ENCODE measurements at places on chromosomes 16 and 17. TPM values are rescaled to one million over a fixed set of nuclear protein-coding genes. Genes with fewer than 3 reads are reported as not detected.

Gene NPIPB4
- 34.1 TPM for total RNA-seq

Gene PRR35
- not detected for total RNA-seq

Gene KRT34
- 26.4 TPM for total RNA-seq

Gene SLFN12L
- 0.05 TPM for total RNA-seq

Gene PRR15L
- total RNA-seq: 6.9 TPM

Gene CD7
- not detected for total RNA-seq

Gene ADGRG3
- total RNA-seq: not detected

Gene NDE1
- 23.4 TPM for total RNA-seq

Gene KRTAP3-1
- not detected for total RNA-seq

Gene PDILT
- not detected for total RNA-seq

Gene GLIS2
- total RNA-seq: 13.5 TPM

Gene ANKRD40CL
- not detected for total RNA-seq

Gene CA7
- not detected for total RNA-seq

Gene ACAP1
- 0.20 TPM for total RNA-seq

Gene CPHXL2
- total RNA-seq: not detected

Gene KIF18B
- 0.15 TPM for total RNA-seq

Gene CEP295NL
- total RNA-seq: 0.69 TPM

Gene VMO1
- total RNA-seq: not detected

Gene ADAD2
- 0.35 TPM for total RNA-seq

DNA sequence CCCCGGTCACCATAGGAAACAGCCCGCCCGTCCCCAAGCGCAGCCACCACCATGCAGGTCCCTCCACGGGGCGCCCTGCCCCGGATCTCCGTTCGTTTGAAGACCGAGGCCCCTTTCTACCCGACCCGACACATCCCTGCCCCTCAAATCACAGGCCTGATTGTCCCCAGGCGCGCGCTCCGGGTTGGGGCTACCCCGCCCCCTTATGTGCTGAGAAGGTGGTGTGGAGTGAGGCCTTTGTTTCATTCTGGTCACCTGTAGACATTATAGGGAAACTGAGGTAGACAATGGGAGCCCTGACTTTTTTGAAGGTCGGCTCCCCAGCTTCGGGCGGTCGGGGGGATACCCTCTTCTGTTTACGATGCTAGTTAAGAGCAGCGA lies 763 bp upstream of the ACTG1 start:
- no peak for DNase-seq

DNA sequence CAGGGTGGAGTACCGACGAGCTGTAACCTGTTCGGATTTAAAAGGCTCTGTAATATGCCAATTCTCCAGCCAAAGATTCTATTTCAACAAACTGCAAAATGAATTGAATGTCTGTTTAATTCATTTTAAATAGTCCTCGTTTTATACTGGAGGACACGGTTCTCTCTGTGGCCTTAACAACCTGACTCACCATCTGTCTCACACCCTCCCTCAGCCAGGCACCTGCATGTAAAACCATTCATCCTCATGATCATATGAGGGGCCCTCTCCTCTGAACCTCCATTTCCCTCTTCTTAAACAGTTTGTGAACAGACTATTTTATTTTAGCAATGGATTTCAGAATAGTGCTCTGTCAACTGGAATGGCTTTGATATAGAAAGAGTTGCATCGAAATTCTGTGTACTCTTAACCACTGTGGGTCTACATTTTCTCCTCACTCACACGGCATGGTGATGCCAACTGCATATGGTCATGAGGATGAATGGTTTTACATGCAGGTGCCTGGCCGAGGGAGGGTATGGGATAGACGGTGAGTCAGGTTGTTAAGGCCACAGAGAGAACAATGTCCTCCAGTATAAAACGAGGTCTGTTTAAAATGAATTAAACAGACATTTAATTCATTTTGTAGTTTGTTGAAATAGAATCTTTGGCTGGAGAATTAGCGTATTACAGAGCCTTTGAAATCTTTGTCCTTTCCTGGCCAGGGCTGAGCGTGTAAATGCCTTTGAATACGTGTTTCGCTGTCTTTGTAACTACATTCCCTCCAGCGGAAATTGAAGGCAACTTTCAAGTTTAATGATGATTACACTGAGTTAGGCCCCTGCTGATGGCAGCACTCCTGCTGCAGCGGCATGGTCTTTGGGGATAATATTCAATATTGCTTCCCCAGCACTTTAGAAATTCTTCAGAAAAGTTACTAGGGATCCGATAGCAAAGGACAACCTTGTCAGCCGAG lies 329.6 kb downstream of the SNX29 start:
- DNase-seq: no peak

- no peak for DNase-seq
These were observed 267.2 kb downstream of the TMEM114 start for GRCh38 chr16:8323153-8323552.

GRCh38 chr17:81062014-81062780 lies 27.2 kb downstream of the BAIAP2 start:
- no peak for DNase-seq

GRCh38 chr17:50935221-50935995 lies 69.3 kb upstream of the TOB1 start:
- peak; percentile 87 for DNase-seq

GRCh38 chr17:40598619-40599467 lies 33.6 kb upstream of the CCR7 start:
- DNase-seq: no peak

DNA sequence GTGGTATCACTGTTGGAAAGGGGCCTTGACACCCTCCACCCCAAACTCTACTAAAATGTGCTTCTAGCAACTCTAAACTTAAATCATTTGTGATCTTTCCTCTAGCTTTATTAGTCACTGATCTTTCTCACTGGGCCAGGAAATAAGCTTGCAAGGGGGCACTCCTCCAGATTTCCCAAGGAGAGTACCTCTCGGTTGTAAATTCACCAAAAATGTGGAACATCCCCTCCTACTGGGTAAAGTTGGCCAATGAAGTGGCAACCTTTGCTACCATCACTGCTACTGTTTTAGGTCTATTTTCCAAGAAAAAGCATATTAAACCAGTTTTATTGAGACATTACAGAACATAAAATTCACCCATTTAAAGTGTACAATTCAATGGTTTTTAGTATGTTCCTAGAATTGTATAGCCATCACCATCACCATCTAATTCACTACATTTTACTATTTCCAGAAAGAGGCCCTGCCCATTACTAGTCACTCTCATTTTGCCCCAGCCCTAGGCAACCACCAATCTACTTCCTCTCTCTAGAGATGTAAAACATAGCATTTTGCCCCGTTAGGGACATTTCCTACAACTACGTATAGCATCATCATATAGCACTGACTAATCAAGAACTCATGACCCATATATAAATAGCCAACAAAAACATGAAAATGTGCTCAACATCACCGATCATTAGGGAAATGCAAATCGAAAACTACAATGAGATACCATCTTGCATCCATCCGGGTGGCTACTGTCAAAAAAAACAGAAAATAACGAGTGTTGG lies 44.6 kb upstream of the ADCY9 start:
- DNase-seq: peak; percentile 9

DNA sequence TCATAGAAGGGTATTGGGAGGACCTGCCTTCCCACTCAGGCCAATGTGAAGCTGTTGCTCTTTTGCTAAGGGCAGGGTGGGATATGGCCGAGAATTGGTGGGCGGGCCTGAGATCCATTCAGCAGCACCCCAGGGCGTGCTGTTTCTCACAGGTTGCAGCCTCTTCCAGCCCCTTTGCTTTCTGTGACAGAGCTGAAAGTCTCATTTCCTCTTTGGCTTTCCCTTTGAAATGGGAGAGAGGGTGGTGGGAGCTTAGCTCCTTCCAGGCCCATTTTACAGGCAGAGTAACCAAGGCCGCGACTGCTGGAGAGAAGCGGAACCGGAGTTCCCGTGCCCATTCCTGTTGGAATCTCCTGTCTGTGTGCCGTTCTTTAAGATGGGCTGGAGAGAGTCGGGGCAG lies 183.0 kb downstream of the RAB11FIP4 start:
- no peak for DNase-seq

- no peak for DNase-seq
These were observed 73.9 kb upstream of the DHX40 start for GRCh38 chr17:59491353-59492090.

DNA sequence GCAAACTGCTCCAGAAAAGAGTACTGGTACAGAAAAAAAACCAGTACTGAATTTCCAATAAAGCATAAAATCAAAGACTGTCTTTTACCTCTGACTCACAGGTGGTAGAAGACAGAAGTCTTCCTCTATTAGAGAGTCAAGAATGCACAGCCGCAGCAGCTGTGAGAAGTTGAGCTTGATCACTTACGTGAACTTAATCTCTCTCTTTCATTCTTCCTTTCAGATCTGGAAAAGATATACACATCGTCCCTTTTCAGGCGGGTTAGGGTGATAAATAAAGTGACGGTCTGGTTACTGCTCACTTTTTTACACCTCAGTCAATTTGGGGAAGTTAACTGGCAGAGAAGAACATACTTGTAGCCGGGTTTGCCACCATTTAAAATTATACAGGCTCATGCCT lies 3.9 kb downstream of the IFT140 start:
- no peak for DNase-seq

DNA sequence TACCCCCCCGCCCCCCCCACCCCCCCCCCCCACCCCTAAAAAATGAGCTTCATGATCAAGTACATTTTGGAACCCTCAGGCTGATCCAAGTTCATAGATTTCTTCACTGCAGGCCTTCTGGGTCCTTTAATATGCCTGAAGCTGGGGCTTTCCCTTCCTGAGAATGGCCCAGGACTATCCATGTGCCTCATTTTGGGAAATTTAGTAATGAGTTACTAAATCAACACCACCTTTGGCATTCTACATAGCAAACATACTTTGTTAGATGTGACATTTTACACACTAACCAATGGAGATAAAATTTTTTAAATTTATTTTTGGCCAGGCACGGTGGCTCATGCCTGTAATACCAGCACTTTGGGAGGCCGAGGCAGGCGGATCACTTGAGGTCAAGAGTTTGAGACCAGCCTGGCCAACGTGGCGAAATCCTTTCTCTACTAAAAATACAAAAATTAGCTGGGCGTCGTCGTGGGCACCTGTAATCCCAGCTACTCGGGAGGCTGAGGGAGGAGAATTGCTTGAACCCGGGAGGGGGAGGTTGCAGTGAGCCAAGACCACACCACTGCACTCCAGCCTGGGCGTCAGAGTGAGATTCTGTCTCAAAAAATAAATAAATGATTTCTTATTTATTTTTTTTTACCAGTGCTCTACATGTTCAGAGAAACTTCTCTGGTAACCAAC lies 14.0 kb downstream of the HERPUD1 start:
- DNase-seq: peak; percentile 44

DNA sequence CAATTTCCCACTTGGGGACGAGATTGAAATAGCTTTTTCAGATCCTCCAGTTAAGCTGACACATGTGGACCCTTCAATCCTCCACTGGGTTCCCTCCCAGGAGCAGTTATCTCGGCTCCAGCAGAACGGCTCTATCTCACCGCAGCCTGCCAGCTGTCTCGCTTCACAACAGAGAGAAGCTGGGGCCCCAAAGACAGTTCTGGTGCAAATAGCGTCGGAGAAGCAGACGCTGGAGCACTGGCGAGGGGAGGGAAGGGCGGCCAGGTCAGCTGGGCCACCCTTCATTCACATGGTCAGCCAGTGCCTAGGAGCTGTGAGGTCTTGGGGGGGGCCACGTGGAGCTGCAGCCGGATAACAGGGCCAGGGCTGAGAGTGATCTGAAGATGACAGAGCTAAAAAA lies 141.3 kb upstream of the SDK2 start:
- no peak for DNase-seq

- DNase-seq: peak; percentile 86
These were observed 14.4 kb downstream of the SLFN5 start for GRCh38 chr17:35257208-35257659.

DNA sequence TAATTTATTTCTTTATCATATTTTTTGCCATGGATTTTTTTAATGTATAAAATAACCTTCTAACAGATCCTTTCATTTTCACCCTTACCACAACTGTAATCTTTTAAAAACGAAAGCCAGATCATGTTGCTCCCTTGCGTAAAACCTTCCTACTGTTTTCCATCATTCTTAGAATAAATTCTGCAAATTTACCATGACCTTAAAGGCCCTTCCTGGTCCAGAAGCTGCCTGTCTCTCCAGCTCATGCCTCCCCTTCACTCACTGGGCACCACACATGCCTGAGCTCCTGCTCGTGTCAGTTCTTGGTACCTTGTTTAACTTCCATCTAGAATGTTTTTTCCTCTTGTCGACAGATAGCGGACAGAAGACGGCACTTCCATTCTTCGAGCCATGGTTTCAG lies 245.0 kb upstream of the CDH5 start:
- DNase-seq: no peak

GRCh38 chr16:24729951-24730815 lies 732 bp downstream of the TNRC6A start:
- peak; percentile 59 for DNase-seq

DNA sequence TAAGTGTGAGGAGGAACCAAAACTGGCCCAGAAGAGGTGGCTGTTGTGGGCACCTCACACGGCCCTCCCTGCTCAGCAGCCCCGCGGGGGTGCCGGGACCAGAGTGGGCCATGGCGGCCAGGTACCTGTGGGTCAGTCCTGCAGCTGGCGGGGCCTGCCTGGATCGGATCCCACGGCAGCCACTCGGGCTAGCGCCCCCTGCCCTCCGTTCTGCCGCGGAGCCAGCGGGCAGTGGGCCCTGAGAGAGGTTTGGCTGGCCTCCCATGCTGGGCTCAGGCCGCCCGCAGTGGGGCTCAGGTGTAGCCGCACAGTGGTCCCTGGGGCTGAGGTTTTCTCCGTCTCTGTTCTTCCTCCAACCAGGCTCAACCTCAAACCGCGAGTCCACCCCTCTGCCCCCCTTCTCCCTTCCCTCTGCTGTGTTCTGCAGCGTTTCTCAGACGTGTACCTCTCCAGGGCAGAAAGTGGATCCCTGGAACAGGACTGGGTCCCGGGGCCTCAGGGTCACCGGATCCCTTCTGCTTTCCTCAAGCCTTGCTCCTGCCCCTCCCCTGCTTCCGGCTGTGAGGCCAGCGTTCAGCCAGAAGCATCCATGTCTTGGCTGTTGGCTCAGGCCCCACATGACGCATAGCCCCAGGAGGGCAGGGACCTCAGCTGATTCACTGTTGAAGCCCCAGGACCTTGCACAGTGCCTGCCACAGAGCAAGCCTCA lies 28.6 kb upstream of the ITGA3 start:
- DNase-seq: peak; percentile 96

DNA sequence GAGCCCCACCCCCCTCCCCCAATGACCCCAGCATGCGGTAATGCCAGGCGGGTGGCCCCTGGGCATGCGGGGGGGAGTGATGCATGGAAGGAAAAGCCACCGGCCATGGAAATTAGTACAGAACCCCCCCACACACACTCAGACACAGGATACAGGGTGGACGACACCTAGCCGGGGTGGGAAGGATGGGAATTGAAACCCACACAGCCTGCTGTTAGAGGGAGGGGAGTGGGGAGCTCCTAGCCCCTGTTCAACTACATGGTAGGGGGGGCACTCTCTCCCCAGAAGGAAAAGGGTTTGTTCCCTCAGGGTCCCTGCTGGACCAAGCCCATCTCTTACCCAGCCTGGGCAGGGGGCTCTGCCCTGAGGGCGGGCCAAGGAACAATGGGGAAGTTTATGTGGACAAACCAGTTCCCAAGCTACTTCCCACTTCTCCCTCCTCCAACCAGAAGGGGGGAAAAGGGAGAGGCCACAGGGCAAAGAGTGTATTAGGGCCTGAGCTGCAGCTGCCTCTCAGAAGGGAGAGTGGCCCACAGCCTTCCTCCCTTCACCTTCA lies 5.2 kb downstream of the TMUB2 start:
- no peak for DNase-seq
